ENCODE measurements at places on chromosomes 7 and 10.

GRCh38 chr7:88042157-88042556 is 108.1 kb downstream of the ADAM22 start:
- no peak for DNase-seq

- DNase-seq: no peak
Observed at GRCh38 chr10:63884426-63884825, 363.2 kb downstream of the REEP3 start.

DNA sequence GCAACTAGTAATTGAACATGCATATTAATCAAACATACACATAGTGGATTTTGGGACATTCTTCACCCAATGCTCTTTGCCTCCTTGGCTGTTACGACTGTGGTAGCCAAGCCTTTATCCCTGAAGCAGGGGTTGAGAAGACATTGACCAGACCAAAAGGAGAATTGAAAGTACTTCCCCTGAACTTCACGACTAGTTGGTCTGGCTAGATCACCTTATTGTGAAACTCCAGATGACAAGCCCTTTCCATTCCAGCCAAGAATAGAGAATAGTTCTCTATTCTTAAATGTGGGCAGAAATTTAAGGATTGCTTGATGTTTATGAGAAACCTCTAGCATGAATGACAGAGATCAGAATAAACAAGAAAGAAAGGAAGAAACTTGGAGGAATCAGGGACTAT is 97.0 kb downstream of the LRMDA start:
- DNase-seq: no peak

- DNase-seq: no peak
Observed at GRCh38 chr7:140358412-140359051, 39.8 kb downstream of the SLC37A3 start.

DNA sequence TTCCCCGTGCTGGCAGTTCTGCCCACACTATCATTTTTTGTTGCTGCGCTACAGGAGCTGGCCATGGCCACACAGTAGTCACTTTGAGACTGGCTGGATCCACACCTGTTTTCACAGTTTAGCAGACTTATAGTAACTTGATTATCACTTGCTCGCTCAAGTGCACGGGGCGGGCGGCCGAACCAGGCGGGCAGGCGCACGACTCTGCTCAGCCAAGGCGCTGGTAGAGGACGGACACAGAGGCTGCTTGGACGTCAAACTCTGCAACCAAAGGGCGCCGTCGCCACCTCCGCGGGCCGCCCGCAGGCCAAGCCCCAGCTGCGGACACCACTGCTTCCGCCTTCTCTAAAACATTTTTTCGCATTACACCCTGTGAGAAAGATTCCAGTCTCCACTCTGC is 38.4 kb upstream of the PHYHIPL start:
- DNase-seq: no peak

- DNase-seq: no peak
Observed at GRCh38 chr7:24731313-24731712, 26.0 kb downstream of the GSDME start.

DNA sequence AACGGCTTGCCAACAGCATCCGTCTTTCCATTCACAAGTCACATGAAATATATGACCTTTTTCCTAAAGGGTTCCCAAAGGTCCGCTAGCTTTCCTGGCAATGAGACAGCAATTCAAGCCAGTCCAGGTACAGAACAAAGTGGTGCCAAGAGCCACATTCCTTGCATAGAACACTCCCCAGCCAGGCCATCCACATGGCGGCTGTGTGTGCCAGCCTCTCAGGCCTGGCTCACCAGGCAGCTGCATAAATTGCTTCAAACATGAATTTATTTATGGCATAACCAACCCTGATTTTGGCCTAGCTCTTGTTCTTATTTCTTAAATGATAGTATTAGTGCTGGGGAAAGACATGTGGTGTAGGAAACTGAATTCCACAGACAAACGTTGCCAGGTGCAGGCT is 63.7 kb upstream of the CREB5 start:
- no peak for DNase-seq

DNA sequence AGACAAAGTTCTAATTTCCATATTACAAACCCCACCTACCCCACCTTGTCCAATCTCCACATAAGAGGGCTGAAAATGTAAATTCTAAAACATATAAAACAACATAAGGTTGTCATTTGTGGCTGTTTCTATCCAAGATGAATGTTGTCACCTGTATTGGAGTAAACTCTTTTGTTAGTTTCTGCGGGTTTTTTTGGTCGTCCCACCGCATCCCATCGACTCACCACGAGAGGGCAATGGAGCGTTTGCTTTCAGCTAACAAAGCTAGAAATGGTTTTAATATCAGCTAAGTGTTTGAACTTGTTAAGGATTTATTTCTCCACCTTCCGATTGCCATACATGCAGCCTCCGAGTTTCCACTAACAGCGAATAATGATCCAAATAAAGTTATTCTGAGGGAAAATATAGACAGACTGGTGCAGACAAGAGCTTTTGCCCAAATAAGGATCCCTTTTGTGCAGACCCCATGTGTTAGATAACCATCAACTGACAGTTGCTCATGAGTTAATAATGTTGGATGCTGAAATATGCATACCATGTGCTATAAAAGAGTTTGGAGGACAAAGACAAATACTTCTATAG is 137.2 kb downstream of the ARID5B start:
- DNase-seq: peak; percentile 64

GRCh38 chr10:132400041-132400546 is 3.1 kb downstream of the PWWP2B start:
- no peak for DNase-seq

- DNase-seq: no peak
Observed at GRCh38 chr10:66627156-66627555, 298.7 kb upstream of the LRRTM3 start.

GRCh38 chr7:83457022-83457892 is 191.7 kb downstream of the SEMA3E start:
- DNase-seq: no peak

- no peak for DNase-seq
Observed at GRCh38 chr7:10156972-10157371, 816.7 kb upstream of the PHF14 start.

GRCh38 chr7:99365318-99366141 is 9.0 kb upstream of the ARPC1B start:
- DNase-seq: no peak

- no peak for DNase-seq
Observed at GRCh38 chr7:45645141-45645969, 71.2 kb downstream of the ADCY1 start.

- DNase-seq: no peak
Observed at GRCh38 chr10:90644165-90644564, 213.7 kb downstream of the HTR7 start.

DNA sequence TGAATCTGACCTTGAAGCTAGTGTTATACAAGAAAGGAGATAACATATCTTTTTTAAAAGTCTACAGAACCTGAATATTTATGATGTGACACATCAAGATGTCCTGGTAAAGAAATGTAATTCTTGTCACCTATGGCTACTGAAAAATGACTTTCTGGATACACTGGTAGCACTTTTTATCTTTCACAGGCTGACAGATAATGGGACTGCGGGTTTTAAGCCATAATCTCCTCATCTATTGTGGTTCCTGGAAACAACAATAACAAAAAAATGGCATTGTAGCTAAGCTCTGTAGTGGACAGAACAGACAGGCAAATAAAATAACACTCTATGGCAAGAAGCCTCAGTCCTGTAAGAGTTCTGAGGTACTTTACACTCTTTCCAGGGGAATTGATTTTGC is 31.6 kb upstream of the YAE1 start:
- no peak for DNase-seq
